Ureter (tissue), 1 donor: ENCODE measurements at places on chromosomes 3 and 15. TPM values are rescaled to one million over a fixed set of nuclear protein-coding genes. Genes with fewer than 3 reads are reported as not detected.

DNA sequence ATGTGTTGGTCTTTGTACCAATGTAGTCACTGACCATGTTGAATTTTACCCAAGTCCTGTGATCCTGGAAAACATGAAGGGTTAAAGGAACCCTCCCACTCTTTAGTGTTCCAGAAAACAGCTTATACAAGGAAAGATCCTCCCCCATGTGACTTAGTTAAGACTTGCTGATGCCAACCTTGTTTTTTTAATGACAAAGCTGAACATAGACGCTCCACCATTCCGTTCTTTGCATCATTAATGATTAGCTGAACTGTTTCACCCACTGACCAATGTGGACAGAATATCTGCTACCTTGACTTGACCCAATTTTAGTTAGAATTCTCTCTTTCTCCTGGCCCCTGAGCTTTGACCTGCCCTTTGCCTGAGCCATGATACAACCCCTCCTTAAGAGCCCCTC, 3.5 kb upstream of the WDR72 start:
- no peak for DNase-seq

DNA sequence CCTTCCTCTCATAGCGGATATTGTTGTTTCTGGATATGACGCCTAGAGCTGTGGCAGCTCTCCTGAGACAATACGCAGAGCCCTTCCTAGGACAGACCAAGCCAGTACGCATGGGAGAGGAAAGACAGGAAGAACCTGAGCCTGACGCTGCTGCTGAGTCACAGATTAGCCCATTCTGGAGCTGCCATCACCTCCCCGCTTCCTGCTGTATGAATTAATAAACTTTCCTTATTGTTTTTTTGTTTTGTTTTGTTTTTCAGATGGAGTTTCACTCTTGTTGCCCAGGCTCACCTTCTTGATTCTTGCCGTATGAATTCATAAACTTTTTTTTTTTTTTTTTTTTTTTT, 67.0 kb downstream of the PPCDC start:
- peak; percentile 45 for DNase-seq

GRCh38 chr3:148036331-148036876, 627.2 kb downstream of the ZIC1 start:
- no peak for DNase-seq

GRCh38 chr3:73669260-73669659, 44.5 kb upstream of the PDZRN3 start:
- DNase-seq, result no peak

- no peak for DNase-seq
These were observed 1159.1 kb downstream of the SI start for GRCh38 chr3:163919154-163919553.

GRCh38 chr3:194279101-194279500, 72.0 kb downstream of the CPN2 start:
- DNase-seq, result no peak

The BLM gene
- total RNA-seq, result 3.7 TPM

The TGM5 gene
- 0.91 TPM for total RNA-seq

The SAMD7 gene
- not detected for total RNA-seq

The UBE2E2 gene
- 28.3 TPM for total RNA-seq

The TRH gene
- total RNA-seq, result not detected
